Ovary (tissue), 10 donors: ENCODE measurements at places on chromosomes 5 and 9. TPM values are rescaled to one million over a fixed set of nuclear protein-coding genes. Genes with fewer than 3 reads are reported as not detected.
A peak's percentile ranks its signal among the peaks of the same experiment; 100 is the strongest.

DNA sequence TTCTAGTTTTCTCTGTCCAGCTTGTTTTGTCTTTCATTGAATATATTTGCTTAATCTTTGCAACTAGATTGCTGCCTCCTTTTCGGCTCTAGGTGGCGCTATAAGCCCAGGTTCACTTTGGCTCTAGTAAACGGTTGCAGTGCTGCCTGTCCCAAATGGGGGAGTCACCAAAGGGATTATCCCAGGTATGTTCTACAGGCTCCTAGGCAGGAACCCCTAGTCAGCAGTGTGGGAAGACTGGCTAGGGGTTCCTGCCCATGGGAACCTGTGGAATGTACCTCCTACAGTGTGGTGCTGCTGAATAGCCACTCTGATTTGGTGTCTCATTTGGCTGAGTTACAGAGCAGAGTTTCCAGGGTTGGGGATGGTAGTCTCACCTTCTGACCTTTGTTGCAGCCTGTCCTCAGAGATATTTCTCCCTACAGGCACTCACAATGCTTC lies 85.2 kb downstream of the ARSB start:
- H3K36me3 ChIP-seq = no peaks in the 10 kb centered on the region
- no peak overlapping the region for H3K4me3 ChIP-seq
- H3K27ac ChIP-seq = no peak overlapping the region
- H3K27me3 ChIP-seq = no peaks in the 10 kb centered on the region
- DNase-seq = no peak

- H3K4me3 ChIP-seq = no peak overlapping the region
- DNase-seq = no peak
- no peaks in the 10 kb centered on the region for H3K36me3 ChIP-seq
- H3K27ac ChIP-seq = no peak overlapping the region
Measured at GRCh38 chr5:180157866-180158265, 51.1 kb downstream of the RASGEF1C start.

GRCh38 chr9:38227061-38227540 lies 158.1 kb upstream of the SHB start:
- H3K4me3 ChIP-seq = no peak overlapping the region
- no peaks in the 10 kb centered on the region for H3K4me1 ChIP-seq
- H3K27ac ChIP-seq = no peak overlapping the region
- DNase-seq = peak; percentile 17
- no peaks in the 10 kb centered on the region for H3K36me3 ChIP-seq
- no peaks in the 10 kb centered on the region for H3K27me3 ChIP-seq

DNA sequence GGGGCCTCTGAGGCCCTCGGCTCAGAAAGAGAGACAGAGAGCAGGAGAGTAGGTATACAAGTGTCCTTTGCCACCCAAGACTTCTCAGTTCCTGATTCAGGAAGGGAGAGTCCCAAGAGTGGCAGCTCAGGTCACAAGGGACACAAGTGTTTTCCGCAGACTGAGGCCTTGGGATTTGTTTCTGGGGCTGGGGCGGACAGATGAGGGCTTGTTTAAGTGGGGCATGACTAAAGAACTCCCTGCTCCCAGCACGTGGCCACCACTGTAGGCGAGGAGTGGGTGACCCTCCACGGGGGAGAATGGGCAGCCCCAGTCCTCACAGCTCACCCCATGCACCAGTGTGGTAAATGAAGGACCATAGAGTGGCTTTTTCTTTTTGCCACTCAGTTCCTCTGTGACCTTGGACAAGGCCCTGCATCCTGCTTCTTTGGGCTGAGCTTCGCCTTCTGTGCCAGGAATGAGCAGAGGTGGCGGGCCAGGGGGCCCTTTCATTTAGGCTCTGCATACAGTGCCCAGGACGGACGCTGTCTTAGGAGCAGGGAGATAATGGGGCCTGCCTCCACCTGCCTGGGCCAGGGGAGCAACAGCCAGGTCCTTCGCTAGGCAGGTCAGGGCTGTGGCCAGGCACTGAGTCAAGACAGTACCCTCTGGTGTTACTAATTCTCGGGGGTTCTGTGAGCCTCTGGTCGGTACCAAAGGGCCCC lies 50.8 kb downstream of the AMBP start:
- no peak overlapping the region for H3K27ac ChIP-seq
- H3K4me3 ChIP-seq = no peak overlapping the region
- H3K36me3 ChIP-seq = no peaks in the 10 kb centered on the region
- peaks cover 2% of the 10 kb centered on the region for H3K4me1 ChIP-seq
- no peaks in the 10 kb centered on the region for H3K27me3 ChIP-seq
- DNase-seq = no peak

DNA sequence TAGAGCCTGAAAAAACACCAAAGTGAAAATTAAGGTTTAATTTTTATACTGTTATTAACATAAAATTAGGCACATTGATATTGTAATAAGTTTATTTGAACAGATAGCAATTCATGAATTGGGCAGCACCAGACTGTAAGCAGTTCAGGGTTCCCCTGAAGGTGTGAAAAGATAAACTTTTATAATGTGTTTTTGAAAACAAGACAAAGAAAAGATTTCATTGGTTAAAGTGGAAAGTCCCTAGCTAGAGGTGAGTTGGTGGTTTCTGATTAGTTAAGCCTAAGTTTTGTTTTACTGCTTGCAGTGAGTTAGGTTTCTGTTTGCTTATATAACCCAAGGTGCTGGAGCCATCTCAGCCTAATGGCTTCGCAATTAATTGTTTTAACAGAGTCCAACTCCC lies 96.5 kb upstream of the RPS23 start:
- no peak overlapping the region for H3K4me3 ChIP-seq
- no peak for DNase-seq
- no peaks in the 10 kb centered on the region for H3K27me3 ChIP-seq
- no peaks in the 10 kb centered on the region for H3K36me3 ChIP-seq
- H3K4me1 ChIP-seq = no peaks in the 10 kb centered on the region

The CEP78 gene
- 17.5 TPM for total RNA-seq

The SLC25A48 gene
- not detected for total RNA-seq

The SPINK7 gene
- total RNA-seq = not detected
